Aorta (tissue), 5 donors: ENCODE measurements at places on chromosomes 2 and 18. TPM values are rescaled to one million over a fixed set of nuclear protein-coding genes. Genes with fewer than 3 reads are reported as not detected.

UGT1A3 gene
- not detected for total RNA-seq

DNA sequence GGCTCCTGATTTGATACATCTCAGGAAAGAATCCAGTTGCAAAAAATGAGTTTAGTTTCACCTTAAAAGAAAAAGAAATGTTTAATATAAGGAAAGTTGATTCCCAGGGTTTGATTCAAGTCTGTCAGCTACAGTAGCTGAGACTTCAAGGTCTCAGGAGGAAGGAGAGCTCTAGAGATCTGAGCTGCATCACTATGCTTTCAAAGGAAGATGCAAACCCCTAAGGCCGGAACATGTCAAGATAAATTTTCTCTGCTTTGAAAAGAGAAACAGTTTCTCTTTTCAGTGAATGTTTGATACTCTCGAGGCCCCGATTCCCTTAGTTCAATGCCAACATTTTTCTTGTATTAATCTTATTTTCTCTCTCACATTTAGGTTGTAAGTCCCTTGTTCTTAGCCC is 128.6 kb downstream of the RGPD3 start:
- no peak for DNase-seq
- no peak overlapping the region for H3K4me3 ChIP-seq
- H3K4me1 ChIP-seq = no peaks in the 10 kb centered on the region

SLC4A3 gene
- total RNA-seq = 5.4 TPM

- no peaks in the 10 kb centered on the region for H3K4me1 ChIP-seq
- no peaks in the 10 kb centered on the region for H3K36me3 ChIP-seq
- no peaks in the 10 kb centered on the region for H3K27me3 ChIP-seq
These were observed 128.7 kb upstream of the GLI2 start for GRCh38 chr2:120606931-120607330.

SMARCAL1 gene
- 29.8 TPM for total RNA-seq

DNA sequence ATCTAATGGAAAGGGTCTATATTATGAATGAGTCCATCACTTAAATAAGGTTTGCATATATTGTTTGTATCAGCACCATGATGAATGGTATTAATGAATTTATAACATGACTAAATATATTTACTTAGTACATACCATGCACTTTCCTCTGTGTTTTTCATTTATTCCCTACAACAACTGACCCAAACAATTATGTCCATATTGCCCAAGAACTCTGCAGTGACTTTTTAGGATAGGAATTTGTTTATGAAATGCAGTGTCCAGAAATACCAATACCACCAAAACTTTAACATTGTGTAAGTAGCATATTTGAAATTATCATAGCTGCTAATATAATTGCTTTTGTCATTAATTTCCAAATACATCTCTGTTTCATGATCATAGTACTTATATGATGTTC is 119.7 kb downstream of the WDR7 start:
- H3K4me3 ChIP-seq = no peak overlapping the region
- H3K27ac ChIP-seq = no peak overlapping the region
- no peaks in the 10 kb centered on the region for H3K36me3 ChIP-seq
- H3K4me1 ChIP-seq = no peaks in the 10 kb centered on the region
- H3K27me3 ChIP-seq = no peaks in the 10 kb centered on the region

GRCh38 chr2:85886590-85886989 is 2.2 kb downstream of the ST3GAL5 start:
- DNase-seq = peak; percentile 79
- H3K27me3 ChIP-seq = no peaks in the 10 kb centered on the region
- H3K4me1 ChIP-seq = no peaks in the 10 kb centered on the region
- H3K27ac ChIP-seq = peak overlapping the region; percentile 55
- no peaks in the 10 kb centered on the region for H3K36me3 ChIP-seq

GATA6 gene
- total RNA-seq = 28.7 TPM

DNA sequence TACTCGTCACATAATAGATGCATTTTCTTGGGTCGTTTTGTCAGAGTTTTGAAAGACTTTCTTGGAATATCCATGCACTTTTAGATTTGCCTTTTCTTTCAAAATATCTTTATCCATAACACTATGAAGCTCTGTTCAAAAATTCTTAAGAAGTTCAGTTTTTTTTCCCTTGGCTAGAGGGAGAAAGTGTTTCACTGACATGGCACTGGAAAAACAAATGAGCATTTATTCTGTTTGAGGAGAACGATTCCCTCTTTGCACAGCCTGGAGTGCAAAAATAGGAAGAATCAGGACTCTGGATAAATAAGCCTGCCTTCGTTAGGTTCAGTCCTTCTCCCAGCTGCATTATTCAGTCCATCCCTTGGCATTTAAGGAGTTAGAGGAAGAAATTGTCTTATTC is 91.0 kb upstream of the RPE start:
- H3K4me3 ChIP-seq = no peak overlapping the region
- no peaks in the 10 kb centered on the region for H3K27me3 ChIP-seq
- no peaks in the 10 kb centered on the region for H3K4me1 ChIP-seq
- no peak for DNase-seq
- no peaks in the 10 kb centered on the region for H3K36me3 ChIP-seq

DGUOK gene
- 49.8 TPM for total RNA-seq

PRKAG3 gene
- 0.19 TPM for total RNA-seq

DNA sequence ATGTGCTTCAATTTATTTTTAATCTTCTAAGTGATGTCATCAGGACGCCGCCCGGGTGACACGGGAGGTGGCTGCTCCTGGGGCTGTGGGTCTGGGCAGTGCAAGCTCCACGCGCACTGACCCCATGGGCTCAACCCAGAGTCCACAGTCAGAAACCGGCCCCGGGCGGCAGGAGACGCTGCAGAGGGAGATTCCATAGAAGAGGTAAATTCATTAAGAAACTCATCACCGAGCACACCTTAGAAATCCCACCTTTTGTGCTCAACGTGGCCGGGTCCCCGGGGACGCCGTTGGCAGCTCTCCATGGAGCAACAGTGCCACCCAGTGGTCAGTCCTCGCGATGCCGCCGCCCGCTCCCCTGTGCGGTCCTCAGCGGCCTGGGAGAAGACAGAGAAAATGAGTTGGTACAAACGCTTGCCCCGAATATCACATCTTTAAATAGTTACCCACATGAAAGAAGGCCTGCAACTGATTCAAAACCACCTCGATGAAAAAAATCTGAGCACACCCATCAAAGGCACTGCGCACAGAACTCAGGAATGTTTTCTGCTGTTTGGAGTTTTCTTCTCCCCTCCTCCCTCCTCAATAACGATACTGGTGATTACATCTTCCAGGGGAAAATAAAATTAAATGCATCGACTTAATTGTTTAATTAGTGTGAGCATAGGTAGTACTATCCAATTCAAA is 92.6 kb downstream of the CMPK2 start:
- H3K27me3 ChIP-seq = peaks cover 3% of the 10 kb centered on the region
- no peak overlapping the region for H3K27ac ChIP-seq
- no peaks in the 10 kb centered on the region for H3K36me3 ChIP-seq
- no peaks in the 10 kb centered on the region for H3K4me1 ChIP-seq
- DNase-seq = peak; percentile 87

GRCh38 chr2:3160751-3161330 is 216.8 kb downstream of the EIPR1 start:
- H3K36me3 ChIP-seq = no peaks in the 10 kb centered on the region
- no peak overlapping the region for H3K4me3 ChIP-seq
- H3K27ac ChIP-seq = no peak overlapping the region
- no peak for DNase-seq
- no peaks in the 10 kb centered on the region for H3K4me1 ChIP-seq

TSPYL6 gene
- total RNA-seq = not detected

- no peaks in the 10 kb centered on the region for H3K27me3 ChIP-seq
- no peaks in the 10 kb centered on the region for H3K36me3 ChIP-seq
- H3K27ac ChIP-seq = no peak overlapping the region
These were observed 20.1 kb upstream of the SLC20A1 start for GRCh38 chr2:112625474-112626114.

CD207 gene
- total RNA-seq = 0.78 TPM

CCDC121 gene
- 3.6 TPM for total RNA-seq

DNA sequence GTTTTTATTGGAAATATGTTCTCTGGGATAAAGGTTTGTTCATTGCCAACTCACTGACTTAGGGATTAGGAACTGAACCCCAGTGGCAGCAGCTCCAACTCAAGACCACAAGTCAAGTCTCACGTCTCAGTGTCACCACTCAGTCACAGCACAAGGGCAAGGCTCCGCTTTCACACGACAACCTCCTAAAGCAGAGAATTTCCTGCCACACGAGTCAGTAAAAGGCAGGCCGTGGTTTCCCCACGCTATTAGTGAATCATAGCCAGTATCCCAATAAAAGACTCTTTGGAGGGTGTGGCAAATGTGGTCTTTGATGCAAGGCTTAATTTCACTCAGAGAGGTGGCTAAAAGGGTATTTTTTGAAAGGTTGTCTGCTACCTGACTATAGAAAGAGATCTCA is 57.6 kb downstream of the PIEZO2 start:
- no peak overlapping the region for H3K27ac ChIP-seq
- H3K27me3 ChIP-seq = no peaks in the 10 kb centered on the region
- DNase-seq = no peak

GRCh38 chr18:70046207-70046606 is 98.5 kb upstream of the CD226 start:
- H3K27me3 ChIP-seq = no peaks in the 10 kb centered on the region
- H3K4me1 ChIP-seq = peaks cover 11% of the 10 kb centered on the region
- H3K27ac ChIP-seq = no peak overlapping the region

NAT8 gene
- total RNA-seq = not detected

DNA sequence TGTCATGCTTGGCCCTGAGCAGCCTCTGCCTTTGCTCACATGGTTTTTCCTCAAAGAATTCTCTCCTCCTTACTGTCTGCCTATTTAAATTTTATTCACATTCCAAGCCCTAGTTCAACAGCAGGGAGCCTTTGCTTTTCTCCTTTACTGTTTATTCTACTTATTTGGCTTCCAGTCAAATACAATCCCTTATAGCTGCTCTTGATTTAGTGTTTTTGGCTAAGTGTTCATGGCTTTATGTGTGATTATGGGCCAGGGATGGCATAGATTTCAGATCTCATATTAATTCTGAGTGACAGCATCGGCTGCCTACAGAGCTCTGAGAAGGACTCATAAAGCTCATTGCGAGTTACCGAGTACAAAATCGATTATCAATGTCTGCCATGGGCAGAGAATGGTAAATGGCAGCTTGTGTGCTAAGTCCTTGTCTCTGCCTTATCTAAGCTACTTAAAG is 106.7 kb downstream of the METTL8 start:
- H3K4me3 ChIP-seq = no peak overlapping the region
- no peak for DNase-seq
- H3K4me1 ChIP-seq = no peaks in the 10 kb centered on the region
- no peak overlapping the region for H3K27ac ChIP-seq
